ENCODE measurements at places on chromosomes 7 and 10.

GRCh38 chr10:11975795-11976194 lies 66.8 kb downstream of the UPF2 start:
- DNase-seq = no peak

DNA sequence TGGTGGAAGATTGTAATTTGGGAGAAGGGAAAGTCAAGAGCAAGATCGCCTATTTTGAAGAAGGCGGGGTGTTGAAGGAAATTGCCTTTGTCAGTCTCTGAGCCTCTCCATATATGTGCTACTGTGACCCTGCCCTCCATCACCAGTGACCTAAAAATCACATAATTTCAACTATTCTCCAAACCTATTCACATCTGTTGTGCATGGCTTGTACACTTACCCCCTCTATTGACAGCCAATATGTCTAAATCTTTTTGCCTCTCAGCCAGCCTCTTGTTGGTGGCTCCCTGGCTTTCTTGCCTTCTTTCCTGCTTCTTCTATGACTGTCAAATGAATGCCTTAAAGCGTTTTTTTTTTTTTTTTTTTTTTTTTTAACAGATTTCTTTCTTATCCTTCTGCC lies 295.6 kb downstream of the AUTS2 start:
- DNase-seq = peak; percentile 73

GRCh38 chr7:29014725-29015124 lies 56.6 kb upstream of the TRIL start:
- no peak for DNase-seq

DNA sequence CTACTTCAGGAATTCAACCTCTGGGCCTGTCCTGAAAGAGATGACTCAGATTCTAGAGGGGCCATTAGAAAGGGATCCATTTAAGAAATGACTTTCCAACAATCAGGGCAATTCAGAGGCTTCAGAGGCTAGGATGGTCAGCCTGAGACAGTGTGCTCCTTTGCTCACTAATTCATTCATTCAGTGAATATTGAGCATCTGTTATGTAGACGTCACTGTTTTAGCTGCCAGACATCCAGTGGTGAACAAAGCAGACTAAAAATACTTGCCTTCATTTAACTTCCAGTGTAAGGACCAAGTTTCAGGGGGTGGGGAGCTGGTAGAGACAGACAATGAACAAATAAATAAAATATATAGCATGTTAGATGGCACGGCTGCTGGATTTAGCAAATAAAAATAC lies 1.6 kb downstream of the KIAA1217 start:
- DNase-seq = no peak

DNA sequence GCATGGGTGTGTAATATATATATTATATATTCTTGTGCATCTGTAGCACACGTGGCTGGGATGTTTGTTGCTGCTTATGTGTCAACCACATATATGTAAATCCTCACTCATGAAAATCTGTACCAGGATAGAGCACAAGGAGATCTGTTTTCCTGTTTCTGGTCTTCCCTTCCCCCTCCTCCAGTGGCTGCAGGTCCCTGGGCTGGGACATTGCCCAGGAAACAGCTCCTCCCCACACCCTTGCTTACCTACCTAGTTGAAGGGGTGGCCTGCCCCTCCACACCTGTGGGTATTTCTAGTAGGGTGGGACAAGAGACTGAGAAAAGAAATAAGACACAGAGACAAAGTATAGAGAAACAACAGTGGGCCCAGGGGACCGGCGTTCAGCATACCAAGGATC lies 2.2 kb downstream of the SFXN3 start:
- DNase-seq = no peak

- DNase-seq = no peak
These were observed 17.2 kb upstream of the UBE2H start for GRCh38 chr7:129969881-129970446.

DNA sequence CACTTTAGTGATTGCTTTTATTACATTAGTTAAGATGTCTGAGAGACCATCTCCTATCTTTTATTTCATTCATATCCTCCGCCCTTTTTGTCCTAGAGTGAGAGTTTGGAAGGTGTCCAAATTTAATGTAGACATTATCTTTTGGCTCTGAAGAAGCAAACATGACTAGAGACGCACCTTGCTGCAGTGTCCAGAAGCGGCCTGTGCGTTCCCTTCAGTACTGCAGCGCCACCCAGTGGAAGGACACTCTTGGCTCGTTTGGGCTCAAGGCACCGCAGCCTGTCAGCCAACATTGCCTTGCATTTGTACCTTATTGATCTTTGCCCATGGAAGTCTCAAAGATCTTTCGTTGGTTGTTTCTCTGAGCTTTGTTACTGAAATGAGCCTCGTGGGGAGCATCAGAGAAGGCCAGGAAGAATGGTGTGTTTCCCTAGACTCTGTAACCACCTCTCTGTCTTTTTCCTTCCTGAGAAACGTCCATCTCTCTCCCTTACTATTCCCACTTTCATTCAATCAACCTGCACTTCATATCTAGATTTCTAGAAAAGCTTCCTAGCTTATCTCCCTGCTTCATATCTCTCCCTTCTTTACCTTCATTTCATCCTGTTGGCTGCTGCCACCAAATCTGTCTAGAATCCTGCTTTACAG lies 10.4 kb upstream of the CLCN1 start:
- DNase-seq = peak; percentile 87

GRCh38 chr7:4461531-4461930 lies 220.6 kb upstream of the FOXK1 start:
- DNase-seq = no peak

- no peak for DNase-seq
These were observed 1.9 kb downstream of the LRRC72 start for GRCh38 chr7:16528520-16528919.

DNA sequence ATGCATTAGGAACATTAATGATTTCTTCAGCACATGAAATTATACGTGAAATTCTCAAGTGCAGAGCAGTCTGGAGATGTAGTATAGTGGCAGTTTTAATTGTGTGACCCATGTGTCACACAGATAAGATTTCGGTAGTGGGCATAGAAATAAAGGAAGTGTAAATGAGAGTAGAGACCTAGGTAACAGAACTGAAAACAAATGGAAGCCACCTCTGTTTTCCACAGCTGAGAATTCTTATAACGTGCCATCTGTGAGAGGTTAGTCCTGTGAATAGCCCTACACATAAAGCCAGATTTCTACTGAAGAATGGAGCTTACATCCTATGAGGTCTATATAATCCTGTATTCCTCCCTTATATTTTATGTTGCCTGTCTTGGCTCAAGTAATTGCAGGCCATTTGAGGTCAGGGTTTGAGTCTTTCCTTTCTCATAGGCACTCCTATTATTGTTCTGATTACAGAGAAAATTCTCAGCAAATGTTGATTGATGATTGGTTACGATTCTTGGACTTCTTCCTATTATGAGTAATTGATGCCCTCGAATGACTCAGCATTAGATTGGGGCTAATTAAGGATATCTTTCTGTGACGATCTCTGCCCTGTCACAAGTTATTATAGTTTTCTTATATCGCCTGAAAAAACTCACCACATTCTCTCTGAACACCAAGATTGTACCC lies 258.2 kb downstream of the KIF20B start:
- no peak for DNase-seq

DNA sequence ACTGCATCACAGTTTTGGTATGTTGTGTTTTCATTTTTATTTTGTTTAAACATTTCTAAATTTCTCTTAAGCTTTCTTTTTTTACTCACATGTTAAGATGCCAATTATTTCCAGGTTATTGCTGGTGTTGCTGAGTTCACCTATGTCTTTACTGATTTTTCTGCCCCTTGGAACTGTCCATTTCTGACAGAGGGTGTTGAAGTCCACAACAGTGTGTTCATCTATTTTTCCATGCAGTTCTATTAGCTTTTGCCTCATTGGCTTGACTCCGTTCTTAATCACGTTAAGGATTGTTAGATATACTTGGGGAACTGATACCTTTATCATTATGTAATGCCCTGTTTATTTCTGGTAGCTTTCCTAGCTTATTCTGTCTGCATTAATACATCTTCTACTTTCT lies 158.0 kb upstream of the TCERG1L start:
- DNase-seq = no peak

DNA sequence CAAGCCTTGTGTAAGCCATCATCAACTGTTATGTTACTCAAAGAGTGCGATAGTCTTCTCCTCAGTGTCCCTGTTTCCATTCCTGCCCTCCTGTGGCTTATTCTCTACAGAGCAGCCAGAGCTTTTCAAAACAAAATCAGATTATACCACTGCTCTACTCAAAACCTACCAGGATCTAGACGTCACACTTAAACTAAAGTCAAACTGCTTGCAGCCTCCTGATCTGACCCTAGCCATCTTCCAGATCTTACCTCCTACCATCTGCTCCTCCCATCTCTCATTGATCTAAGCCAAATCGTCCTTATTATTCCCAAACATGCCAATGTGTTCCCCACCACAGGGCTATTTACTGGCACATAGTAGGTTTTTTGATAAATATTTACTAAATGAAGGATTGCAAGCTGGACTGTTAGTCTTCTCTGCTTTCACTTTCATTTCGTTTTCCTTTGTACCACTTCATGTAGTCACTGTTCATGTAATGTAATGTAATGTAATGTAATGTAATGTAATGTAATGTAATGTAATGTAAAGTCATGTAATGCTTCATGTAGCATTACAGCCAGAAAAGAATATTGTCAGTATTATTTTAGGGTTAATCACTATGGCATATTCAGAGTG lies 116.1 kb downstream of the GPR37 start:
- no peak for DNase-seq

DNA sequence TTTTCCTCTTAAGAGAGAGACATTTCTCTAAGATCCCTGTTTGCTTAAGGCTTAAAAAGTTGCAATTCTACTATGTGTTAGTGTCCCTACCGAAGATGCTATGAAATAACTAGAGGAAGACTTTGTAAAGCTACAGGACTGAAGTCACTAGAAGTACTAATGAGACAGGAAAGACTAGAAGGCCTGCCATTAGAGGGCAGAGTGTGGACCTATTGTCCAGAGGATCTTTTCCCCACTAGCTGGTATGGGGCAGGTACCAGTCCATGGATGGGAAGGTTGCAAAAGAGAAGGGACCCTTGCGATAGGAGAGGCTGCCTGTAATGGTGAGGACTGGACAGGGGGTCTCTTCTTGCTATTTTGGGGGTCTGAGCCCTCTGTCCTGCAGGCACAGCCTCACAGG lies 178.1 kb downstream of the TMEM178B start:
- no peak for DNase-seq

DNA sequence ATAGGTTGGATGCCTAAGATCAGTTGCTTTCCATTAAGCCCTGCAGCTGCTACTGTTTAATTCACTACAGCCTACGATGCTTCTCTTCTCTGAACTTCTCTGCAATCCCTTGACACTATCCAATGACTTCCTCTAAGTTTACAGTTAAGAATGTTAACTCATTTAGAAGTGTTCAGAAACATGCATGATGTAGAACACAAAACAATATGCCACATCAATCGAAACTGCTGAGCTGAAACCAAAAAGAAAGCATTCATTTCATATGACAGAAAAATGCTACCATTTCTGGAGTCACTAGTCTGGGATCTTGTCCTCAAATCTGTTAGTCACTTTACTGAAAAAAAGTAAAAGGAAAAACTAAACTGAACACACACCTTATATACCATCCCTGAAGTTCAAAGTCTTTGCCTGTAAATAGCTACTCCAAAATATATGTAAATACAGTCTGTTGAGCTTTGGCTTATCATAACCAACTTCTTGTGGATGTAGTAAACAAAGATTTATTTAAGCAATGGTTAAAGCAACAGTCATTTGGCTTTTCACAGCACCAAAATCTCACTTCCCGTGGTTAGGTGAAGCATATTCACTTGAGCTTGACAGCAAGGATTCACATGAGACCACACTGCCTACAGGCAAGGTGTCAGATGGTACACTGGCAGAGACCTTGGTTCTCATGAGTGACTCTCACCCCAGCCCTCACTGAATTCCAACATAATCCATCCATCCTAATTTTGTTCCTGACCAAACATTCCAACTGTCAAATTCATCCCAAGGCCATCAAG lies 187.0 kb downstream of the PPP1R17 start:
- DNase-seq = no peak

DNA sequence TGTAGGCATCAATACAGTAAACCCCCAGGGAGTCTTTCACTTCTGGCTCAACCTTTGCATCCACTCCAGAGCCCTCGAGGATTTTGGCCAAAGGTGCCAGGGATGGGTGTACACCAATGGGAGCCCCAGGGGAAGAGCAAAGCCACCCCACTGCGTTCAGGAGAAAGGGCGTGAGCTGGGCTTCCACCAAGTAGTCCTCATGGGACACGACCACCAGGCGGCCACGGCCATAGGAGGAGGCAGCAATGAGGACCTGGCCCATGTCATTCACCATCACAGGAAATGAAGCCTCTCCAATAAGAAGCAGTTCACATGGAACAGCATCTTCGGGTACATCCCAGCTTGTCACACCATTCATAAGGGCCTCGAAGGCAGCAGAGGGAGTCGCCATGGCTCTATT lies 25.8 kb downstream of the TCAF1 start:
- no peak for DNase-seq

GRCh38 chr10:11197266-11197712 lies 179.6 kb downstream of the CELF2 start:
- no peak for DNase-seq

GRCh38 chr10:31999070-31999660 lies 57.1 kb downstream of the KIF5B start:
- DNase-seq = no peak

DNA sequence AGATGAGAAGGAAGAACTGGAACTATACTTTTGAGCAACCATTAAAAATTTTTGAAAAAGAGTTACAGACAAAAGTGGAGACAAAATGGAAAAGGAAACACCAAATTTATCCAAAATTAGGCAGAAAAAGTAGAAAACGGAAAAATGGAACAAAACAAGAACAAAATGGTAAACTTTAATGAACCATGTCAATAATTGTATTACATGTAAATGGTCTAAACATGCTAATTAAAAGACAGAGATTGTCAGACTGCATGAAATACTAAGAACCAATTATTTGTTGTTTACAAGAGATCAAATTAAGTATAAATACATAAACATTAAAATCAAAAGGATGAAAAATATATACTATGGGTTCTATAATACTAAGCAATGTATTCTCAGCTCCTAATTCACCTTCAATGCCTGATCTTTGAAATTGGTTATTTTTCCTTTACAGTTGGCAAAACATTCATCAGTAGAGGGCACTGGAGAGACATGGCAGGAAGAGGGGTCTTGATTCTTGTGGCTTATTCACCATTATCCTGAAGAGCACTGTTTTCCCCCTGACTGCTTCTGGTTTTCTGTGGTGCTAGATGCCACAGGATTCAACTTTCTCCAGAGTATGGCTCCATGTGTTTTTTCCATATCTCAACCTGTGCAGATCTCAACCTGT lies 124.9 kb downstream of the ELFN1 start:
- peak; percentile 61 for DNase-seq

GRCh38 chr10:63304146-63304545 lies 161.6 kb downstream of the JMJD1C start:
- DNase-seq = no peak

DNA sequence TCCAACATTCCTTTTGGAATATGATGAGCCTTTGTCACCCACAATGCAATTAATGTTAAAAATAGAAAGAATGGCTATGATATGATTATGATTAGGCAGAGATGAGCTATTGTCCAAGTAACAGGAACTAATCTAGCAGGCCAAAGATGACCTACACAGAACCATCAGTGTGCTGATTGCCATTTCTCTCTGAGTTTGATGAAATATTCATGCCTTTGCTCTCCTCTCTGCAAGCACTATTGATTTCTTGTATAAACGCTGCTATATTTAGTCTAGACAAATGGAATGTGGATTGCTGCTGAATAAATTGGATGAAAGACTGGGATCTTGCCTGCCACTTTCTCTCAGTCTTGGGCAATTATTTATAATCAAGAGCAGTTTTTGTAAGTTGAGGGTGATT lies 85.4 kb downstream of the HDAC9 start:
- no peak for DNase-seq
